Cardiac muscle cell (in vitro differentiated cells and primary cell): ENCODE measurements at places on chromosomes 2 and 18.

DNA sequence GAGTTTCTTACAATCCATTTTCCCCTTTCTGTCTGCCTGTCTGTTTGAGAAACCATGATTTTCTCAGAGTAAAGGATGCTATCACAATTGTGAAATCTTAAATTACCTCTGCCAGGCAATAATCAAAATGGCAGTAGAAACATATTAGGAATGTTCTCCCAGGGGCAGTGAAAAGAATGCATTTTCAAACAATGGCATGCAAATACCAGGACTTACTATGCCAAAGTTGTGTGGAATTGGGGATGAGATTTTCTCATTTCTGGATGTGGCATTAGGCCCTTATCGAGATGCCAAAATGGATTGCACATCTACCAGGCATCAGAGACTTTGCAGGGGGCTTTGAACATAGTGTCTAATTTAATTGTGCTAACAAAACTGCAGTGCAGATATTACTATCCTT lies 821.4 kb downstream of the RNF144A start:
- DNase-seq, result no peak

DNA sequence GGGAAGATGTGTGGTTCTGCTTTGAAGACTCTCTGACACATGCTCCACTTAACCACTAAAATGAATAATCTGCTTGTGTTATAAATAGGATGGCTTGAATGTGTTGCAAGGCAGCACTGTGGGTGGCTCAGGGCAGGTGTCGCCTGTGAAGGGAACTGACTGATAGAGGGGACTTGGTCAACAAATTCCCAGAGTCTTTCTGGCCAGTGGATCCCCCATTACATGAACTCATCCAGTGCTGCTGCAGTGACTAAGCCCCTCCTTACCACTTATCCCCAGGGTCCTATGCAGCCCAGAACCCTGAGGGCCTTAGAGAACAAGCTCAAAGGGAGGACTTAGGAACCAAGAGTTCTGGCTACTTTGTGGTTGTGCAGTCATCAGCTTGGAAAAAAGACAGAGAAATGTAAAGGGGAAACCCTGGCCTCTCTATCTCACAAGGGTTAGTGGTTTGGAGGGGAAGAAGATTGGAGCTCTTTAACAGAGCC lies 226.2 kb upstream of the TNP1 start:
- DNase-seq, result no peak

DNA sequence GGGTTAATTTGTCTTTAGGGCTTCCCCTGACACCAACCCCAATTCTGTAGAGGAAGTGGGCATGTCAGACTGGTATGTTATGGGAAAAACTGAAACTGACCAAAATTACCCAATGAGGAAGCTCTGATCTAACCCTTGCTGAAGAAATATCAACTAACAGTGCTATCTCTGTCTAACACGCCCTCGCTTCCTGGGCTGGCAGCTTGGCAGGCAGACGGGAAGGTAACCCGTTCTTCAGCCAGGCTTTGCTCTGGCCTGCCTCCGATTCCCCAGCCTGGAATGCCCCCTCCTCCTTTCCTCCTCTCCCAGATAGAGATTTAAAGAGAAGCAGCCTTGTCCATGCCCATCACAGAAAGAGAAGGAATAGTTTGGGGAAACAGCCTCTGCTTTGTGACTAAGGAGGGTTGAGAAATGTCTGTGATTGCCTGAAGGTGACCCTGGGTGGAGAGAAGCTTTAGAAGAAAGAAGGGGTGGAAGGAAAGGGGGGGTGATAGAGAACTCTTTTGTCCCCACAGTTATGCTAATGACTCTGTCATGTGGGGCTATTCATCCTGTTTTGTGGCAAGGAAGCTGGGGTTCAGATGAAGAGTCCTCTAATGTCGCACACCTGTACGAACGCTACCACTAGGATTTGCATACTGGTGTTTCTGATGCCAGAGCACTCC lies 15.4 kb downstream of the HK2 start:
- DNase-seq, result no peak

DNA sequence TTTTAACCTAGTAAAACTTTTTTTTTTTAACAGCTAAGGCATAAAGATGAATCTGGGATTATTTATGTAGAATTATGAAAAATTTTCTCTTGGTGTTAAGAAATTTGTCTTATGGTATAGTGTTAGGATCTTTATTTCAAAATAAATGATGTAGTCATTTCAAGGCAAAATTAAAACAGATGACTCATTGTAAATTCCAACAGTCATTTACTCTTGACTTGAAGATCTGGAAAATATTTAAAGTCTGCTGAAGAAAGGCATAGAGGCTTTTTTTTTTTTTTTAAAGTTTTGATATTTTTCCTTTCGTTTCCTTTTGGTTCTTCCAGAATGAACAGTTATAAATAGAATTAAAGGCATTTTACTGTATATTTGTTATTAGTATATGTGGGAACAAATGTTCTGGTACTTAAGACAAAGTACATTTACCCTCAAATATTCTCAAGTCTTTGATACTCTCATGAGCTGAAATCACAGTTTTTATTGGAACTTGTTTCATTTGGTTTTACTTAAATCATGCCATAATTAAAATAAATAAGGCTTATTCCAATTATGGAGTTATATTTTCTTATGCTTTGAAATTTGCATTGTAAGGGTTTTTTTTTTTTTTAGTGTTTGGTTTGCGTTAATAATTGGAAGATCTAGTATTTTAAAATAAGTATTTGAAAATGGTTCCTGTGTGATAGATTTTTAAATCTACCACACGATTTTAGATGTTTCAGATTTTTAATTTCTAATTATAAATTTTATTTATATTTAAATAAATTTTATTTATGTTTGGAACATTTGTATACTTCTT lies 29.9 kb downstream of the GLS start:
- no peak for DNase-seq

DNA sequence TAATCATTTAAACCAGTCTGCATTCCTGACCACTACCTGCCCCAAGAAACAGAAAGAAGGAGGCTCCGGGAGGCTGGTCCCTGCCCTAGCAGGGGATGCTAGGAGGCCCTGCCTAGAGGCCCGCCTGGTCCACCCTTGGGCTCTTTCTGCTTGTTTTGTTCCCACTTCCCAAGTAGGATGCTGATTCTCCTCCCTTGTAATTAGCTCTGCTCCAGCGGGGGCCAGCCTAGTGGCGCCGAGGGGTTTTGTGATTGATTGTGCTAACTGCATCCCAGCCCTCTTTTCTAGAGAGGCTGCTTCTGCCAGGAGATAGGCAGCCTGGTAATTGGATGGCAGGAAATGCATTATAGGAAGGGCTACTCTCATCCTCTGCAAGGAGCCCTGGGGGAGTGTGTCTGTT lies 220.0 kb downstream of the LOXHD1 start:
- DNase-seq, result no peak
